ENCODE measurements at places on chromosomes 1 and 21.

DNA sequence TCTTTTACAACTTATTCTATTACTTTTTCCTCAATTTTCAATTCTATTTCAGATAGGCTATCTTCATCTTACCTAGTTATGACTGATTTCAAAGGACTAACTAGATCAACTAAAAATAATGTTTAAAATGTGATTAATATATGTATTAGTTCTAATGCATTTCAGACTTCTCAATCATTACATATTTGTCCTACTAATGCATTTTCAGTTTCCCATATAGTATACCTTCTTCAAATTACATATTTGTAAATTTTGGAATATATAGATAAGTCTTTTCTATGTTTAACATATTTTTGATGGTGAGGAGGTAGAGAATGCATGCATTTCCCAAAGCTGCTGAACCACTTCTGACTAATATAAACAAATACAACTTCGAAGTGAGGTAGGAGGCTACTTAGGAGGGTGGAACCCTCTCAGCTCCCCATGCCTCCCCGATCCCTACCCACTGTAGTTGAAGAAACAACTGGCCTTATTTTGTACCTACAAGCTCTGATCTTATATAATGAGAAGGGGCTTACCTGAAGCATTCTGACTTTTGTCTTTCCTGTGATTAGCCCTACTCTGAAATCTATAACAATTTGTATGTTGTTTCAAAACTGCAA lies 1.7 kb downstream of the TRMT1L start:
- DNase-seq = no peak

GRCh38 chr1:182415789-182416188 lies 15.3 kb upstream of the TEDDM1 start:
- DNase-seq = no peak

- DNase-seq = no peak
Measured at GRCh38 chr1:64598100-64598571, 128.2 kb downstream of the CACHD1 start.

- no peak for DNase-seq
Measured at GRCh38 chr1:44735992-44736391, 3.6 kb upstream of the KIF2C start.

DNA sequence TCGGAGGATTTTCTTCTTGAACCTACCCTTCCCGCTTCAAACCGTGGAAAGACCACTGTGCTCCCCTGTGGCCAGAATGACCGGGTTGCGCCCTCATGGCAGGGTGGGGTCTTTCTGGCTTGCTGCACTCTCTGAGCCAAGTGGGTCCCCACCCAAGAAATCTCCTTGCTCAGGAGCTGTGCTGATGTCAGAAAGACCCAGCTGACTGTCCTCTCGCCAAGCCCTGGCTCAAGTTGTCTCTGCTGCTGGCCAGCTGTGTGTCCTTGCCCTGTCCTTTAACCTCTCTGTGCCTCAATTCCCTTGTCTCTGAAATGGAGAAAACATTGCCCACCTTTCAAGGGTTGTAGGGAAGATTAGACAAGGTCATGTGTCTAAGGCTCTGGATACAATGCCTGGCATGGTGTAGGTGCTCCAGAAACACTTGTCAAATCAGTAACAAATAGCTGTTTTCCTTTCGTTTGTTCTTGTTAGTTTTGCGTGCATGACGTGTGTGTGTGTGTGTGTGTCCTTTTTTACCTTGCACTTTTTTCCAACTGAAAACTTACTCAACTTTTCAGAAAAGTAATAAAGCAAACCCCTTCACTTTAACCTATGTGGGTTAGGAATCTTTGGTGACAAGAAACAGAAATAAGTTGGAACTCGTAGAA lies 41.1 kb upstream of the RPL11 start:
- no peak for DNase-seq
